ENCODE measurements at places on chromosomes 7 and 10.

GRCh38 chr10:25698638-25699037 lies 235.4 kb upstream of the MYO3A start:
- DNase-seq, result no peak

- no peak for DNase-seq
Measured at GRCh38 chr7:128406314-128407232, 3.2 kb downstream of the IMPDH1 start.

GRCh38 chr10:14309593-14309992 lies 21.1 kb downstream of the FRMD4A start:
- no peak for DNase-seq

DNA sequence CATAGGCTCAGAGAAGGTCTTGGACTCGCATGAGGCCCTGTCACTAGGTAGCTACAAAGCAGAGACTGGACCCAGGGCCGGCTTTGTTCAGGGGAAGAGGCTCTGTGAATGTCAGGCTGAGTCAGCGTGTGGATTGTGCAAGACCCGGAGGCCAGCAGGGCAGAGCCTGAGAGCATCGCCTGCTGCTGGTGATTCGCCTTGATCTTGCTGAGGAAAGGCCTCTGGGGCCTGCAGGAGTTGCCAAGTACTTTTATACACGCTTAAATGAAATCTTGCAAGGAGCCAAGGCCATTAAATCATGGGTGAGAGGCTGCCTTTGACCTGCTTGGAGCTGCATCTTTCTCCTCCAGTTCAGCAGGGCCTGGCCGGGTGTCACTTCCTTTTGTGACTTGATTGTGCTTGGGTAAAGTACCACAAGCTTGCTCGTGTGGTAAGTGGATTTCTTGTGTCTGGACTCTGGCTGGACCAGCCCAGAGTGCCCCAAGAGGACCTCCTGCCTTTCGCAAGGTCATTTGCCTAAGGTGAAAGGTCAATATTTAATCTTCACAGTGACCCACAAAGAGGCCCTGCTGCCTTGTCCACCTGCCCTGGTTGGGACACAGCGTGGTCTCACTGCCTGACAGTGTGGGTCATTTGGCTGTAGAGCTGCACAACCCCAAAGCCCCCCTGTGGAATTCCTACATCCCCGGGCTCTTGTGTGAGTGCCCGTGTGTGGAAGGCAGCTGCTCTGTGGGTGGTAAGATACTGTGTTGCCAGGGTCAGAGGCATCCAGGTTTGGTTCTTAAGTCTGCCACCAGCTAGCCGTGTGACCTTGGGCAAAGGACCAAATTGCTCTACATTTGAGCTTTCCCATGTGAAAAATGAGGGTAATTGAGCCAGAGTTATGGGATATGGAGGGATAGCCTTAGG lies 38.6 kb upstream of the SH2D4B start:
- no peak for DNase-seq

GRCh38 chr7:136193940-136194339 lies 216.8 kb upstream of the MTPN start:
- no peak for DNase-seq

GRCh38 chr7:107080533-107080932 lies 36.0 kb downstream of the PRKAR2B start:
- DNase-seq, result no peak

- DNase-seq, result no peak
Measured at GRCh38 chr7:124792002-124792401, 26.4 kb upstream of the GPR37 start.

DNA sequence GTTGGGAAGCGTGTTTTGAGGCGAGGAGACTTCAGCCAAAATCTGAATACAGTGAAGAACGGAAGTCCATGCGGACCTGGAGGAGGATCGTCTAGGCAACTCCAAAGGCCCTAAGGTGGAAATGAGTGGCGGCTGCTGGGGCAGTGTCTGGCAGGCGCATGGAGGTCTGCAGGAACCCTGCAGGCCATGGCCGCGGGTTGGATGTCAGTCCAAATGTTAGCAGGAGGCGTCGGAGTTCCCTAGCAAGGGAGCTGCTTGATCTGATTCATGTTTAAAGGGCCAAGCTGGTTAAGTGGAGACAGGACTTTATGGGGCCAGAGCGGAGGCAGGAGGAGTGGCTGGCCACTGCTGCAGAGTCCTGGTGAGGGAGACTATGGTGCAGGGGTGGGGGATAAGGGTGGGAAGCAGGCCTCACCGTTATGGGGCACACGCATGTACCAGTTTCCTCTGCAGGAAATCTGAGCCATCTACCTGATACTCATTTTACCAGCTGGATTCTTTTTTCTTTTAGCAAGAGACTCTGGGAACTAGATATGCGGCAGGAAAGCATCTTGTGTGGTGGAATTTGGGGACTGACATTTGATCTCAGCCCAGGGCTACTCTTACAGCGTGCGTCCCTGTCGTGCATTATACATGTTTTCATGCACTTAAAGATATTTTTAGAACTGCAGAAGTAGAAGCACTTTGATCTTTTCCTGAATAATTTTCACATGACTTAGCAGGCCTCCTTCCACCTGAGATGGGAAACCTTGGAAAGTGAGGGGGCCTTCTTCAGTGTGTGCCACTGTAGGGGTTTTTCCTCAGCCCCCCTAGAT lies 6.6 kb upstream of the REPIN1 start:
- no peak for DNase-seq

DNA sequence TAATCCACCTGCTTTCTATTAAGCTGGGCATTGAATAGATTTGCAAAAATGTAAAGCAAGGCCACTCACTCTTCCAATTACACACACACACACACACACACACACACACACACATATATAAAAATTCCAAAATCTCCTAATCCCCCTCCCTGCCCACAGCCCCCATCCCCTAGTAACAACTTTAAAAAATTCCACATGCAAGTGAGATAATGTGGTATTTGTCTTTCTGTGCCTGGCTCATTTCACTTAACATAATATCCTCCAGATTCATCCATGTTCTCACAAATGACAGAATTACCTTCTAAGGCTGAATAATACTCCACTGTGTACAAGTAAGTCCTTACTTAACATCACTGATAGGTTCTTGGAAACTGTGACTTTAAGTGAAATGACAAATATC lies 24.2 kb downstream of the SH2D4B start:
- no peak for DNase-seq

DNA sequence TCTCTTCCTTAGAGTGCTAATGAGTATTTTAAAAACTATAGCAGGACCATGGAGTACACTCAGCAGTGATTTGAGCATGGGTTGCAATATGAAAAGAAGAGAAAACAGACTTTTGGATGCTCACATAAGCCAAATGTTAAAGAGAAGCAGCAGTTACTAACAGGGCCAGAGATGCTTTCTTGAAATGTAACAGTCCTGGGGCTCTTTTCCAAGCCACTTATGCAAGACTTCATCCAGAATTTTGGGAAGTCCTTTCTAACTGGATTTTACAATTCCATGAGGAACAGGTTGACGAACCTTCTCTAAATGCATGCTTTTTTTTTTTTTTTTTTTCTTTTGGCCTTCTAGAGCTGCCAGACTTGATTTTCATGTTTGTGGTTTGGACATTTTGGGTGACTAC lies 282.0 kb downstream of the SEC23IP start:
- no peak for DNase-seq

- no peak for DNase-seq
Measured at GRCh38 chr10:71648254-71648932, 71.2 kb downstream of the C10orf105 start.

GRCh38 chr7:127781081-127781480 lies 129.1 kb downstream of the SND1 start:
- DNase-seq, result no peak

DNA sequence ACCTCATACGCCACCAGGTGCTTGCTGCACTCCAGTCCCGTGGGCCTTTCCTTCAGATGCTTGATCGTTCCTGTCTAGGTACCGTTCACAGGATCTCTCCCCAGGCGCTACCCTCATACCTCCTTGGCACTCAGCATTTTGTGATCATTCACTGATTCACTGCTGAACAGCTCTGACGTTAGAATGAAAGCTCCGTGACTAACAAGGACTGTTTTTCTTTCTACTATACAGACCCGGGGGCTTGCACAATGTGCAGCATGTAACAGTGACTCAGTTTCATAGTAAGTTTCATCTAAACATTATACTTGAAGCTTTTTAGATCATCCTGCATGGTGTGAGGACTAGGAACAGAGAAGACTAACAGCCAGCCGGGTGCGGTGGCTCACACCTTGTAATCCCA lies 20.6 kb downstream of the KIN start:
- no peak for DNase-seq

GRCh38 chr10:93420944-93421825 lies 60.9 kb downstream of the MYOF start:
- DNase-seq, result no peak

DNA sequence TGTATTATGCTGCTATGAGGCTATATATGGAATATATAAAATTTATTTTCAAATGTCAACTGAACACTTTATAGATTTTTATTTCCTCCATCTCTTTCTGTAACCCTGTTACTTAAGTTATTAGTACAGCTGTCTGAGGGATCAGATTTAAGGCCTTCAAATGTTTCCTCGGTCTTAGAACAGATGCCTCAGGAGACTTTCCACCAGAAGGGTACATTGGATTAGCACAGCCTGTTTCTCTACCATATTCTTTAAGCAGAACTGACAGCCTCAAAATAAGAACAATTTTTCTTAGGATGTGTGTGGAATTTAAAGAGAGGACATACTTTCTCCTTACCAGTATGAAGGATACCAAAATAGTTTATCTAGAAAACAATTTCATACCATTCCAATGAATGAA lies 53.0 kb upstream of the HGF start:
- no peak for DNase-seq

DNA sequence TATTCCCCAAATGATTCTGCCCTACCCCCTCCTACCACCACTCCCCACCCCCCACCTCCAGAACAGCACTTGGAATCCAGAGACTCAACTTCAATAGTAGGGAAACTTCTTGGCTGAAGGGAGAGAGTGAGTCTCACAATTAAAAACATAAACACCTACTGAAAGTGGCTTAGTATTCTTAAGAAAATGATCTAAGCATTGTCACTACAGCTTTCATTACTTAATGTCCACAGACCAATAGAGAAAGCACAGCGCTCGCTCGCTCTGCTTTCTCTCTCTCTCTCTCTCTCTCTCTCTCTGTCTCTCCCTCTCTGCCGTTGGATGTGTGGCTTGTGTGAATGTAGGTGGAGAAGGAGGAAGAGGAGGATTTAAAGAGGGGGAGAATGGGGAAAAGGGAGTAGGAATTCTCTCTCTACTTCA lies 1.5 kb upstream of the SEMA3A start:
- no peak for DNase-seq

- no peak for DNase-seq
Measured at GRCh38 chr7:128174386-128174785, 66.7 kb upstream of the LEP start.

DNA sequence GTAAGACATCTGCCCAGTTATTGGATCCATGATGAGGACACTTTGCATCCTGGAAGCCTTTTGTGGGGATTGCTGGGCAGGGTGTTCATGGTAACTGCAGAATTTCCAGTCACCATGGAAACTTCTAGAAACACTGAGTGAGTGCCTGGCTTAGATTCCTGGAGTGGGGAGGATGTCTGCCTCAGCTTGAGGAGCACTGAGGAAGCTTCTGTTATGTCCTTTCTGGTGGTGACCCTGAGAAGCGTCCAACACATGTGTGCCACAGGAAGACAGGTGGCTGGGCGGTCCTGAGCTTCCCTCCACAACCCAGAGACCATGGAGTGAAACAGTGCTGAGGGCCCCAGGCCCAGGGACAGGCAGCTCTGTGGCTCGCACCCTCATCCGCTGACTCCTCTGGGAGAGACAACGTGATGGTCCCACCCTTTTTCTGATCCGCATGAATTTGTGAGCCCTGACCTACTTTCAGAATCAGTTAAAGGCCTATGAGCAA lies 191.8 kb upstream of the CXCL12 start:
- no peak for DNase-seq

DNA sequence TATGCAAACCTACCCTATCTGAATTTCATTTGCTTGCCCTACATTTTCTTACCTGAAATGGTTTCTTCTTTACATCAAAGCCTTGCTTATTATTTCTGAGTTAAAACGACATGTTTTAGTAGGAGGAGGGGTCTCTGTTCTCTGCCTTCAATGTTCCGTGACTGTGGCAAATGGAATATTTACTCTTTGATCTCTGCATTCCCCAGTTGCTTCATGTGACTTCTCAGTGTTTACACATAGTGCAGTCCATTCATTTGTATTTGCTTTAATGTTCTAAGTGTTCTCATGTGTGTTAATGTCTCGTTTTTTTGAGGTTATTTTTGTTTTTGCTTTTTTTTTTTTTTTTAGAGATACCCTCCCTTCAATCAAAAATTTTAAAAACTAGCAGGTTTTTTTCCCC lies 75.8 kb downstream of the GNAI1 start:
- no peak for DNase-seq

DNA sequence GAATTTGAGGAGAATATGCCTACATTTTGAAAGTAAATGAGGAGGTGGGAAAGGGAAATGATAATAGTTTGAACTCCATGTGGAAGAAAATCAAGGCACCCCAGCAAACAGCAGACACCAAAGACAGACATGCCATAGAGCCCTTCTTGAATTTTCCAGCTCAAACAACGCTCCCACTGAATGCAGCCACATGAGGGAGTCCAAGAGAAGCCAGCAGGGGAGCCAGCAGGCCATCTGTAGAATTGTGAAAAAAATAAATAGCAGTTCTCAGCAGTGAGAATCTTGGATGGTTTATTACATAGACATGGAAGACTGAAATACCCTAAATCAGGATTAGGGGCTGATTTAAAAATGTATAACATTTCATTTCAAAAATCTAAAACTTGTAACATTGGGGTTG lies 1567.3 kb upstream of the LRRTM3 start:
- no peak for DNase-seq

DNA sequence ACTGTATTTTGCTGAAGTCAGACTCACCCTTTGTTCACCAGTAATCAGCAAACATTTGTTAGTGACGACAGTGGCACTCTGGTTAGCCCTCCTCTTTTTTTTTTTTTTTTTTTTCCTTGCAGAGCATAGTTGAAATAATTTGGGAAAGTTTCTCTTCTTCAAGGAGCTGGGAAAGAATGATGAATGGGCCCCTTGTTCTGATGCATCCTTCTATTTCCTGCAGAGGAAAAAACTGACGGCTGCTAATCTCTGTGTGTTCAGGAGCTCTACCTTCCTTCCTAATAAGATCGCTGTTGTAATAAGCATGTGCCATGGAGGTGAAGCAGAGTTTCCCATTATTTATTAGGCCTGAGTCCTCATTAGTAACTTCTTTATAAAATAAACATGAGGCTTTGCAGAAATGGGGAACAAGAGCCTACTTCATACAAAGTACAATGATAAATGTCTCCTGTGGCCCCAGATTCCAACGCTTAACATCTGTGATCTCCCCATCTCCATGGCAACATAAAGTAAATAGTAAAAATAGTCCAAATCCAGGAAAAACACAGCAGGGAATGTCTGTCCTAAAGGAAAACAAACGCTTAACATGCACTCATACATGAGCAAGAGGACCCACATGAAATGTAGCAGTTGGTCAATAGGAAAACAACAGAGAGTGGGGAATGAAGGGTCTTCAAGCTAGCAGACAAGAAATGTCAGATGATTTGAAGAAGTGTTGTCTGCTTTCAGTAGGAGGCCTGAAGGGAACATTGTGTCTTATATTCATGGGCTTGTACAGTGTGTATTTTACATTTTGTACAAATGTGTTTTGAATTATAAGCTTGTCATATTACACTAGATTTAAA lies 59.1 kb upstream of the CALD1 start:
- DNase-seq, result no peak
